ENCODE measurements at places on chromosomes 2 and 18.

DNA sequence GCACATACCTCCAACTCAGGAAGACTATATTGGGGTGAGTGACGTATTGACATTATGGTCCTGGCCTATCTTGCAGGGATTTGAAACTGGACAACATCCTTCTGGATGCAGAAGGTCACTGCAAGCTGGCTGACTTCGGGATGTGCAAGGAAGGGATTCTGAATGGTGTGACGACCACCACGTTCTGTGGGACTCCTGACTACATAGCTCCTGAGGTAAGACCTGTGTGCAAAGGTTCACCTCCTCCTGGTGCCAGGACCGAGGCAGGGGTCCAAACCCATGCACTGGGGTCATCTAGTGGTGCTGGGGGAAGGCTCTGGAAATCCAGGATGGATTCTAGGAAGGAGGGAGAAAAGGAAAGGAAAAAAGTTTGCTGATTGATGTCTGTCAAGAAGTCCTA, 152.2 kb upstream of the EPAS1 start:
- DNase-seq = no peak

DNA sequence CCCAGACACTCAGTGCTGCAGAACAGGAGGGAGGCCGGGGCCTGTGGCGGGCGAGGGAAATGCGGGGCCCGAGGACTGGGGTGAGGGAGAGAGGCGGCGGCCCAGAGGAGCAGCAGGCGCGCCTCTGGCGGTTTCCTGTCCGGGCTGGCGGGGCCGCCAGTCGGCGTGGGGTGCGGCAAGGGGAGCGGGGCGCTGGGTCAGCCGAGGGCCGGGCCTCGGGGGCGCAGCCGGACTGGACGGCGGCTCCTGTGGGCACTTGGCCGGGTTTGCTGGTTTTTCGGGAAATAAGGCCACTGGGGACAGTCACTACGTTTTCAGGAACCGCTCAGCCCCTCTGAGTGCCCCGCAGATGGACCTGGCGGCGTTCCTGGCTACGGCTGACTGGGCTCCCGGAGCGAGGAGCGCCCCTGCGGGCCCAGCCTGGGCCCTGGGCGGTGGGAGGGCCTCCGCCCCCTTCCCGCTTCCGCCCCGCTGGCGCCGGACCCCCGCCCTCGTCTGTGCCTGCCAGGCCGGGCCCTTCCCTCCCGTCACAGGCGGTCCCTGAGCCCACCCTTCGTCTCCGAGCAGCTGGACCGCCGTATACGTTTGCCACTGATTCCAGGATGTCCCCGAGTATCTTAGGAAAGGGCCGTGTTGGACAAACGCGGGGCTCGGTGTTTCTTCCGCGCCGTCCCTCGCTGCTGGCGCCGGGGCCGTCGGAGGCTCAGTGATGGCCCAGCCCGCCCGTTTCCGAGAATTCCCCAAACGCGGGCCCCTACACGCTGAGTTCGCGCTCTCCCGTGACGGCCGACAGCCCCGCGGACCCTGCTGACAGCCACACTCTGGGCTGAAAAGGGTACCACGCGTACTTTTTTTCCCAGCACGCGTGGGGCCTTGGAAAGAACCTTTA, 84.6 kb downstream of the FAM210A start:
- DNase-seq = no peak

DNA sequence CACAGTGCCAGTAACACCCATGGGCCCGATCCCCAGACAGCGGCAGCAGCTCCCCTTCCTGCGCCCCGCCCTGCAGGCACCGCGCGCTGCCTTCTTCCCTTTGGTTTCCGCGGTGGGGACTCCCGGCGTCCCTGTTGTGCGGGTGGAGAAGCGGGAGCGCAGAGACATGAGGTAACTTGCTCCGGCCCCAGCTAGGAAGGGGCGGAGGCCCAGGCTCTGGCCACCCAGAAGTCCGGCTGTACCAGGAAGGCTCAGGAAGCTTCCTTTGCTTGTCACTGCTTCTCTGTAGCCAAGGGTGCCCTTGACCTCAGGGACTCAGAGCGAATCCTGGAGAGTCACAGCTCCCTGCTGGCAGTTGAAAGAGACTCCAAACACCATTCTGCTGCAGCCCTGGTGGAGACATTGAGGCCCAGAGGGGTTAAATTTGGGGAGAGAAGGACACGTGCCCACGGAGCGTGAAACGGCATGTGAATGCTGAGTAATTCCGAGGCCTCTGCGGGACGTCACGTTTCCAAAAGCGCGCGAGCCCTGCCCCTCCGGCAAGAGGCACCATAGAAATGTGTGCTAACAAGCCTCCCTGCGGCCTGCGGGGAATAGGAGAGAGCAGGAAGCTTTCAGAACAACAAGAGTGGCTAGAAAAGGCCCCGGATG, 6.7 kb upstream of the ADCY3 start:
- no peak for DNase-seq

GRCh38 chr18:61910101-61910500, 17.3 kb upstream of the RNF152 start:
- no peak for DNase-seq

GRCh38 chr2:95670167-95670566, 78.4 kb downstream of the TRIM43 start:
- no peak for DNase-seq

- no peak for DNase-seq
Measured at GRCh38 chr2:220165401-220165800, 538.0 kb downstream of the SLC4A3 start.

- DNase-seq = no peak
Measured at GRCh38 chr2:23230885-23231284, 154.1 kb upstream of the KLHL29 start.

GRCh38 chr2:44895061-44895460, 46.4 kb upstream of the SIX3 start:
- no peak for DNase-seq

DNA sequence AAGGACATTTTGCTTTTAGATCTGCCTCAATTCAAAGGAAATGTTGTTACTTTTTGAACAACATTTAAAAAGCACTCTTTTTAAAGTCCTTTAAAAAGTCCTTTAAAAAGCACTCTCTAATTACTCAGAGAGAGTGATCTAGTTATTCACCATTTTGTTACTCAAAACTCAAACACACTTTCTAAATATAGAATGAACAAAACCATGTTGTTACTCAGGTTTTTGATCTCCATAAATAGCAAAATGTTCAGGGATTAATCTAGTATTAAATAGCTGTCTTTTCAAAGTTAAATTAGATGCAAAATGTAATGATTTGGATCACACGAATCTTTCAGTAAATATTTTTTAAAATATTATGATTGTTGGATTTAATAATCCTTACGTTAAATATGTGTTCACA, 143.5 kb upstream of the BOD1L2 start:
- no peak for DNase-seq

Data from stimulated activated CD8-positive, alpha-beta memory T cell treated with anti-CD3 and anti-CD28 coated beads, Interleukin-4, amount 100 ng/mL, for 1 hour (primary cell).